GM20000 (cell line): ENCODE measurements at places on chromosomes 12 and 14.

- no peak for DNase-seq
Measured at GRCh38 chr12:108969622-108970021, 51.2 kb downstream of the SVOP start.

- DNase-seq, result no peak
Measured at GRCh38 chr12:131280426-131280825, 326.7 kb downstream of the ADGRD1 start.

GRCh38 chr12:85466890-85467289 lies 186.9 kb downstream of the ALX1 start:
- no peak for DNase-seq

DNA sequence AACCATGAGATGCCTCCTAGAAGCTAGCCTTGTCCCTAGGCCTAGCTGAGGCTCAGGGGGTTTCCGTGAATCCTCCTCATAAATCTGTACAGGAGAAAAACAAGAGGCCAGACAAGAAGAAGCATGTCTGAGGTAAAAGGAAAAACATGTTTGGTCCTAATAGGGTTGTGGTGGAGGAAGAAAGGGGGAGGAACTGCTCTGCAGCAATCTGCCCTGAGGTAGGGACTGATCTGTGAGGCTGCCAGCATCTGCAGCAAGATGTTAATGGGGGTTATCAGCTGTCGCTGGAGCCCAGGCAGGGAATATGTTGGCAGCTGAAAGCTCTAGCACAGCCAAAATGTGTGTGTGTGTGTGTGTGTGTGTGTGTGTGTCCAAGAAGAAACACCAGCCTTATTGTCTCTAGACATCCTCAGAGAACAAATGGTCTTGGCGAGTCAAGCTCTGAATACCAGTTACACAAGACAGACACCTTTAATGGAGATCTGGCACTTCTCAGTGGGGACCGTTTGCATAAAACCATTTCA lies 218.5 kb downstream of the NUAK1 start:
- no peak for DNase-seq

DNA sequence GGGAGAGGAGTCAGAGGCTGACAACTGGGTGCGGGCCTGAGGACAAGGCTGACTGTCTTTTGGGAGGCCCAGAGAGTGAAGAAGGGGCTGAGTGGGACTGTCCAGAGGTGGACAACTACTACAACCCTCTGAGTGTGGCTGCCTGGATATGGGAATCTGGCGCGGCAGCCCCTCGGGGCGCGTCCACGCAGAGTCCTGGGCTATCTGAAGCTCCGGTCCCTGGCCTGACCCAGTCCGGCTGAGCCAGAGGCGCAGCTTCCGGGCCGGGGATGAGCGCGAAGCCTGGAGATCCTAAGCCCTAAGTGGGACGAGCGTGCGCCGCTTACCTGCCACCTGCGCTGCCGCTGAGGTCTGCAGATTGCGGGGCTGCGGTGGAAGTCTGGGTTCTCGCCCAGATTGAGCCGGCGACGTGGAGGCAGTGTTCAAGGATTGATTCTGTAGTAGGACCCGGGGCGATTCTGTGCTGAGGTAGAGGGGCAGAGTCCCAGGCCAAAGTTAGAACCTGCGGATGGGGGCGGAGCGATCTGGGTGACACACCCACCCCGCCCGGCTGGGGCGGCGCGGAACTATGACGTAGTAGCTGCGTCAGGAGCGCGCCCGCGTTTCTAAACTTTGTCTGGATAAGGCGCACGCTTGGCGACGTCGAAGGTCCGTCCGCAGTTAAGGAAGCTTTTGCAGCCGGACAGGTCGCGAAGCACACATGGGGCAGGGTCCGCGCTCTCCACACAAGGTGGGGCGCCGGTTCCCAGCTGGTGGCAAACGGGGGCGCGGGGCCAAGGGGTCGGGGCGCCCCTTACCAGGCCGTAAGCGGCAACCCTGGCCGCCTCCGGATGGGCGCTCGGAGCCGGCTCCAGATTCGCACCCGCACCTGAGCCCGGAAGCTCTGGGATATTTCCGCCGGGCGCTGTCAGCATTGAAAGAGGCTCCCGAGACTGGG lies at the start of the genes DHRS1 and NOP9:
DHRS1 (minus strand) TSS at position 526 of the 937 bp plus-strand sequence. CDS start 674 bp downstream, outside the sequence.
NOP9 (plus strand) TSS at position 596 of the 937 bp plus-strand sequence; CDS start at position 701, 105 bp downstream.
- peak; percentile 96 for DNase-seq

GRCh38 chr14:69048456-69048855 lies 69.4 kb upstream of the ACTN1 start:
- DNase-seq, result no peak

GRCh38 chr14:103545915-103546651 lies 16.4 kb downstream of the BAG5 start:
- no peak for DNase-seq

- DNase-seq, result no peak
Measured at GRCh38 chr12:52231305-52232202, 1.5 kb upstream of the KRT7 start.

DNA sequence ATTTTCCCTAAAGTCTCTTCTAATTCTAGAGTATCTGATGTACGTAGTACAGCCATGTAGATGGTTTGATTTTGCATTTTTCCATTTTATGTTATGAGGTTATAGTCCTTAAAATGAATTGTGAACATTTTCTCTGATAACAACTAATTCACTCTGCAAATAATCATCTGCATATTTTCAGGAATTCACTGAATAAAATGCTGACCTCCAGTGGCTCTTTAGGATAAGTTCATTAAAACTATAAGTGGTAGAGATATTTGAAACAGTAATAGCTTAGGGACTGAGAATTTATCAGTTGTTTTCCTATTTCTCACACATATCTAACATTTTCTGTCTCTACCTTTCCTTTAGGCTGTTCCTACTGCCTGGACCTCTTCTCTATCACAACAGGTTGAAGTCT lies 4.4 kb downstream of the MSRB3 start:
- DNase-seq, result no peak

GRCh38 chr14:63237791-63238190 lies 33.5 kb downstream of the RHOJ start:
- no peak for DNase-seq

GRCh38 chr12:24776861-24777260 lies 172.0 kb downstream of the BCAT1 start:
- DNase-seq, result no peak

DNA sequence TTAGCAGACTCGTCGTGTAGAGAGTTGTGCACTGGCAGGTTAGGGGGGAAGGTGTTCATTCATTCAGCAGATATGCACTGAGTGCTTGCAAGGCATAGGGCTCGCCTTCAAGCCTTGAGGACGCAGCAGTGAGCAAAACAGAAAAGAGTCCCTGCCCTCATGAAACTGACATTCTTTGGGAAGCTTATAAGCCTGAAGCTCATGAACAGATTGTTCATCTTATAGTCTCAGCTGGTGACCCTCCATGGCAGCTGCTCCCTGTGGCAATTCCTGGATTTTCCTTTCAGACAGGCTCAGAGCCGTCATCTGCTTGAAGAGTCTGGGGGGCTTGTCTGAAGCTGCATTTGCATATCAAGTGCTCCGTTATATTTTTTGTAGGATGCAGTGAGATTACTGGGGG lies 148.4 kb downstream of the PRKCH start:
- no peak for DNase-seq

- DNase-seq, result no peak
Measured at GRCh38 chr12:16155938-16156337, 121.5 kb downstream of the SLC15A5 start.

GRCh38 chr12:44847403-44847802 lies 28.7 kb downstream of the NELL2 start:
- DNase-seq, result no peak

- DNase-seq, result no peak
Measured at GRCh38 chr12:127726671-127727315, 540.2 kb upstream of the TMEM132C start.

GRCh38 chr12:79532907-79533288 lies 157.9 kb downstream of the PAWR start:
- DNase-seq, result no peak

DNA sequence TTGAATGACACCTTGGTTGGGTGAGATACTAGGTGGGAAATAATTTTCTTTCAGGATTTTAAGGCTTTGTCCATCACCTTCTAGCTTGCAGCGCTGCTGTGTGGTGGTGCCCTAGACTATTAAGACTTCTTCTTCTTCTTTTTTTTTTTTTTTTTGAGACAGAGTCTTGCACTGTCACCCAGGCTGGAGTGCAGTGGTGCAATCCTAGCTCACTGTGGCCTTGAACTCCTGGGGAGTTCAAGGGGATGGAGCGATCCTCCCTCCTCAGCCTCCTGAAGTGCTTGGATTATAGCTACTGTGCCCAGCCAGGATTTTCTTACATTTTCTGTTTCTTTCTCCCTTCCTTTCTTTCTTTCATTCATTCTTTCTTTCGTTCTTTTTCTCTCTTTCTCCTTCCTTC lies 10.3 kb upstream of the MTA1 start:
- no peak for DNase-seq

DNA sequence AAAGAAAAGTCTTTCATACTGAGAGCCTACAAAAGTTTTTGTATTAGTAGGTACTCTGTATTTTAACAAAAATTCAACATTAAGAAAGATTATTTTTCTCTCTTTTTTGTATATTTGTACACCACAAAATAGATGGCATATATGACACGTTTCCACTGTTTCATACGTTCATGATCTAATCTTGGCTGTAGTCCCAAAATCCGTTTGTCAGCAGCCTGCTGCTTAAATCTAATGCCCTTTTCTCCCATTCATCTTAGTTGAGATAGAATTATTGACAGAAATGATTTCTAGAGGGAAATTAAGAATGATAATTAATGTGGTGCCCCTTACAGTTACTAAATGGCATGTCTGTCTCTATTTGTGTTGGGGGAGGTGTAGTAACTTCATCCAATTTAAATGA lies 140.7 kb upstream of the NOVA1 start:
- no peak for DNase-seq

GRCh38 chr12:126492181-126492580 lies 1426.9 kb downstream of the AACS start:
- DNase-seq, result no peak

DNA sequence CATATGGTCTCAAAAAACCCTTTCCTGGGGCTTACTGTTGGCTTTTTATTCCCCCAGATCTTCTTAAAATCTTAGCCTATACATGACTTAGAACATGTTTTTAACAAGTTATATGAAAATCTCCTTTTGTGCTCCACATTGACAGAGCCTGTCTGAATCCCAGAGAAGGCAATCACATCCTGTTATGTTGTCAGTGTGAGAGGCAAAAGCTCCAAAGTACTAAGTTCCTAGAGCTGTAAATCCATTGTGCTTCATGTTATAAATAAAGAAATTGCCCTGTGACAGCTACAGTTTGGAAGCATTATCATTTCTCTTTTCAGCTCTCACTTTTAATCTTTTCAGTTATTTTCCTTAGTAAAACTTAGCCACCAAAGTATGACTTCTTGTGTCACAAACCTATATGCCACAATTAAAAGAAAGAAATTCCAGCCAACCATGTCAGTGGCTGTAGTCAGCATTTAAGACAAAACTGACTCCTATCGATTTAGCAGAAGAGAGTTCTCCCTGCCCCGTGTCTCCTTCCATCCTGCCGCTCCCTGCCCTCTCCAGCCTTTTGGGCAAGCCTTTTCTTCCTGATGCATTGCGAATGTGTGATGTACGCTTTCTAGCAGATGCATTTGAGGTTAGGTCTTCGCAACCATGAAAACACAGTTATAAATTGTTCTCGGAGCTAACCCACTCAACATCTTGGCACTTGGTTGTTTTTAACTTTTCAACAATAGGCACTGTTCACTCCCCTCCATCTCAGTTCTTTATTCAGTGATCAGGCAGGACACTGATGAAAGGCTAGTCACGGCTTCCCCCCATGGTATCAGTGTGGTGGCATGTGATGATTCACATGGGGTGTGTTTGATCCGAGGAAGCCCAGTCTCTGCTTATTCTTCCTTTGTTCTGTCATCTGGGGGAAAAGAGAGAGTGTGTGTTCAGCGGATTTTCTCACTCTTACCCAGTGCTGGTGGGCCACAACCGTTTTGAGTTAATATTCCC lies 143.5 kb downstream of the SSPN start:
- DNase-seq, result no peak

GRCh38 chr12:109630815-109631214 lies 57.2 kb downstream of the MVK start:
- no peak for DNase-seq

DNA sequence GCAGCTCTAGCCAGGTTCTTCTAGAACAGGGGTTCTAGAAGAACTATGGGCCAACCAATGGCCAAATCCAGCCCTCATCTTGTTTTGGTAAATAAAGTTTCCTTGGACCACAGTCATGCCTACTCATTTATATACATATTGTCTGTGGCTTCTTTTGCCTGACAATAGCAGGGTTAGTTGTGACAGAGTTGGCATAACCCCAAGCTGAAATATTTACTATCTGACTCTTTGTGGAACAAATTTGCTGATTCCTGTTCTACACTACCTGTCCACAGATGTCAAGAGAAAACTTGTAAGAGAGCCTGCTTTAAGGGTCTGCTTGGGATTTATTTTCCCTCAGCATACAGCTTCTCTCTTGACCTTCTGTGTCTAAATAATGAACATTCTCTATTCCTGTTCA lies 289.0 kb downstream of the KSR2 start:
- no peak for DNase-seq

GRCh38 chr12:110998165-110998564 lies 77.8 kb upstream of the MYL2 start:
- no peak for DNase-seq

GRCh38 chr12:25708661-25709060 lies 155.6 kb upstream of the LMNTD1 start:
- no peak for DNase-seq

DNA sequence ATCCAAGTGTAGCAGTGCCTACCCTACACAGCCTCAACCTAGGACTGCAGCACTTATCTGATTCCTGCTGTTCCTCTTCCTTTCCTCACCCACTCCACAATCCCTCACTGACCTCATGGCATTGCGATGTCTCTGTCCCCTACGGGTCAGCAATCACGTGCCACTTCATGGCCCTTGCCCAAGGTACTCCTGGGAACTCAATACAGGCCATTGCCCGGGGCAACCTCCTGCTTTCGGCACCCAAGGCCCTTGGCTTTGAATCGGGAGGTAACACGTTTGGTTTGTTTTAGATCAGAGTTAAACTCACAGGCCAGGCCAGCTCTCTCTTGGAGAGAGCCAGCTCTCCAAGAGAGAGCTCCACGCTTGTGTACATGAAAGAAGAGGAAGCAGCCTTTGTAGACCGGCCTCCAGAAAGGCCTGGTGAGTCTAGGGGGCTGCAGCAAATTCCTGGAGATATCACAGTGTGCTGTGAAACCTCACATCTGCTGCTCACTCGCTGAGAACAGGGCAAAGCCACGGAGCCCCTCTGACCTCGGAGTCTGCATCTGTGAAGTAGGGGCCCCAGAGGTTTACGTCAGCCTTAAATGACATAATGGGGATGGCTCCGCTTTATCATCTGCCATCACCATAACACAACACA lies 12.2 kb downstream of the CLMN start:
- DNase-seq, result no peak

DNA sequence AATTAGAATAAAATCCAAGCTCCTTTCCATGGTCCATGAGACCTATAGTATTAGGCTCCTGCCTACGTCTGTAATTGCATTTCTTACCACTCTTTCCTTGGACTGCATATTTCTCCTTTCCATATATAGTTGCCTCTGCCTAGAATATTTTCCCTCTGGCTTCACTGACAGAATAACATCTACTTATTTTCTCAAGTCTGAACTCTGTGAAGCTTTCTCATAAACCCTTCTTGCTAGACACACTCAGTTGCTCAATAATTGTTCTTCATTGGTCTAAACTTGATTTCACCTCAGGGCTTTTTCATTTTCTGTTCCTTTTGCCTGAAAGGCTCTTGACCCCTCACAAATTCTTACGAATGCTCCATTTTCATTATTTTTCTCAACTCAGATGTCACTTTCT lies 36.9 kb upstream of the KRAS start:
- DNase-seq, result no peak

GRCh38 chr12:20474443-20474842 lies 106.1 kb downstream of the PDE3A start:
- DNase-seq, result no peak

GRCh38 chr12:71662849-71663560 lies 643 bp downstream of the ZFC3H1 start:
- peak; percentile 32 for DNase-seq
